ENCODE measurements at places on chromosomes 4 and X.

DNA sequence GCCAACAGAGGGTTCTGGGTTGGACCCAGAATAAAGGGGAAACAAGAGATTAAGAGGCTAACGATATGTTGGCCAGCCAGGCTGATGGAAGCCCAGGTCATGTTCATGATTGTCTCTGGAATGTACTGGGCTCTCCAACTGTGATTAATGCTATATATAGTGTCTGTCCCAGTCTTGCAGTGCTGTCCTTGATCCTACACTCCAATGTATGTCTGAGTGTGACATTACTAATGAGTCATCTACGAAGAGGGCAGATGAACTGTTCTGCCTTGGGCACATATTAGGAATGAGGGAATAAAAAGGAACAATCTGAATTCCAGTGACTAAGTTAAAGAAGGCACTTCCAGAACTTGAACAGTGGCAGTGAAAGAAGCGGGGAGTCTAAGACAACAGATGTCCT, 142.1 kb downstream of the PDGFRA start:
- no peak for DNase-seq

- DNase-seq = no peak
These were observed 40.8 kb downstream of the DLG3 start for GRCh38 chrX:70485466-70485865.

- DNase-seq = no peak
These were observed 31.8 kb downstream of the NSD2 start for GRCh38 chr4:1903035-1903434.

DNA sequence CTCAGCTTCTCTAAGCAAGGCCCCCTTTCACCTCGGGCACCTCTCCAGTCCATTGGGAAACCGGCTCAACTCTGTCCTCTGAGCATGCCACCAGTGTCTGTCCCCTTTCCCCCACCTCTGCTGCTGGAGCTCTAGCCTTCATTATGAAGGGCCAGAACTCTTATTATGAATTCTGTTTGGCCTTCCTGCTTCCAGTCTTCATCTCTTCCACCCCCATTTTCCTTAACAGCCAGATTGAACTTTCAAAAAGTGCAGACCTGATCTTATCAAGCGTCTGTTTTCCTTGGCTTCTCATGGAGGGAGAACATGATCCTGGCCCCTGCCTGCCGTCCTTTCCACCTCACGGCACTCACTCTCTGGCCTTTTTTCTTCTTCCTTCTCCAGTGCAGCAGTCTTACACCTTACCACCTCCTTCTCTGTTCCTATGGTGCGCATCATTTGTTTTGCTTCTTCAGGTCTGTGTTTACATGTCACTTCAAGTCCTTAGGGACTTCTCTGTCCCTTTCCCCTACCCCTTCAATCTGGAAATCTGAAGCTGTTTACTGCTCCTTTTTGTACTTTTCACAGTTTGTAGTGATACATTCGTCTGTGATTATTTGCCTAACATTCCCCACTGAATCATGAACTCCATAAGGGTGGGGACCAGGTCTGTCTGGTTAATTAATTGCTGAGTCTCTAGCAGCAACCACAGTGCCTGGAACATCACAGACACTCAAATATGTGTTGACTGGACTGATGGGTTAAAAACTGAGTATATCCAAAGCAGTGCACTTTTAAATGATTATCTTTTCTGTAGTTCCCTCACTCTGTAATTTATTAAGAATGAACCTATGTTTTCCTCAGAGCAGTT, 55.8 kb downstream of the FNIP2 start:
- DNase-seq = no peak

GRCh38 chrX:27598312-27598711, 8.2 kb downstream of the DCAF8L2 start:
- DNase-seq = no peak
